Activated naive CD8-positive, alpha-beta T cell treated with anti-CD3 and anti-CD28 coated beads, Interleukin-2, amount 50 U/mL, for 24 hours (primary cell): ENCODE measurements at places on chromosomes 7 and 10.

DNA sequence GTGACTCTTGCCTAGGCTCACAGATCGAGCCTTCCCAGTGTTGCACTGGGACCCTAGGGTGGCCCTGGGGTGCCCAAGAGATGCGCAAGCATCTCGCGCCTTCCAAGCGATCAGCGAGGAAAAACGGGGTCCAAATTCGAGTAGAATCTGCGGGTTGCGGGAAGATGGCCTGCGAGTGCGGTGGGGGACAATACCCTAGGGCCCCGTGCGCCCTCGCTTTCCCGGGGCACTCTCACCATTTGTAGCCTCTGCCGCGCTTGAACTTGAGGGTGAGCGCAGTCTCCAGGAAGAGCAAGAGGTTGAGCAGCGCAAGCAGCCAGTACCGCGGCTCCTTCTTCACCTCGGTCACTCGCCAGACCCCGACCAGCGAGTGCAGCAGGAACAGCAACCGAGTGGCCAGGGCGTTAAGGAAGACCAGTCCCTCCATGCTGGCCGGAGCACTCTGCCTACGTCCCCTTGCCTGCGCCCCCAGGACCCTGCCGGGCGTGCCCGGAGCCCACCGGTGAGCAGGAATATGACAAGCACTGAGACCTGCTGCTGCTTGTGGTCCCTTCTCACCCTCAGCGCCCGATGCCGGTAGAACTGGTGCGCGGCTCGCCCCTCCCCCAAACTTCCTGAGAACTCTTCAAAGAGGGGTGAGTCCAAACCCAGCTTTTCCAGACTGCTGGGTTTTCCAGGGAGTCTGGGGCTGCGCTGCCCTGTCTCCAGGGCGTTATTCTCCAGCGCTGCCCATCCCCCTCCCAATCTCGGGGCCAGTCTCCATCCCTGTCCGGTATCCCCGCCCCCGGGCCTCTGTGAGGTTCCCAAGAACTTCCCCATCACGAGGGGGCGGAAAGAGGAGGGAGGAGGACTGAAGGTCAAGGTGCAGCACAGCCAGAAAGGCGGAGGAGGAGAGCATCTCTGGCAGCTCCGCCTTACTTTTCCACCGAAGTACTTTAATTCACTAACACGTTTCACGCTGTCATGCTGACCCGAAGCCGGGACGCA lies at the start of gene TMEM26:
TMEM26 (minus strand) TSS at position 727 of the 987 bp plus-strand sequence; CDS start at position 427, 300 bp downstream.
- DNase-seq, result no peak

- DNase-seq, result no peak
Measured at GRCh38 chr10:75197066-75197465, 13.5 kb upstream of the VDAC2 start.

GRCh38 chr7:140540136-140540777 lies 61.0 kb upstream of the MKRN1 start:
- no peak for DNase-seq

- DNase-seq, result no peak
Measured at GRCh38 chr10:17113346-17113745, 16.3 kb downstream of the CUBN start.

DNA sequence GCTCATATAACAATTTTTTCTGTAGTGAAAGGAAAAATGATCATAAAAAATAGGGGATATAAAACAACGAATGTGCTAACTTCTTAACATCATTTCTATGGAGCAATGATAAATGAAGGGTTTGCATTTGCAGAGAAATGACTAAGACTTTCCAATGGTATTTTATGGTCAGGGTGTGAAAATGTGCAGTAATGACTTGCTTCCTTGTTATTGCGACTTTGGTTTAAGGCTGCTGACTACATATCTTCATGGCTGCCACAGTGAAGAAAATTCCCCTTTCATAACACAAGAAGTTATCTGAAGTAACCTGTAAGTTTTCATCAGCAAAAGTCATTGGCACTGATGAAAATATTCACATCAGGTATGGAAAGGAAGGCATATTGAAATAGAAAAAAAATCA lies 166.1 kb upstream of the NRG3 start:
- no peak for DNase-seq

- no peak for DNase-seq
Measured at GRCh38 chr7:36653663-36654355, 70.5 kb downstream of the AOAH start.
